CD4-positive, alpha-beta memory T cell (primary cell): ENCODE measurements at places on chromosomes 12 and 14.

- DNase-seq = no peak
These were observed 30.6 kb downstream of the NGB start for GRCh38 chr14:77240336-77240915.

- no peak for DNase-seq
These were observed 128.0 kb downstream of the ATP23 start for GRCh38 chr12:58069268-58069963.

- DNase-seq = no peak
These were observed 128.0 kb downstream of the RFLNA start for GRCh38 chr12:124422570-124423523.

DNA sequence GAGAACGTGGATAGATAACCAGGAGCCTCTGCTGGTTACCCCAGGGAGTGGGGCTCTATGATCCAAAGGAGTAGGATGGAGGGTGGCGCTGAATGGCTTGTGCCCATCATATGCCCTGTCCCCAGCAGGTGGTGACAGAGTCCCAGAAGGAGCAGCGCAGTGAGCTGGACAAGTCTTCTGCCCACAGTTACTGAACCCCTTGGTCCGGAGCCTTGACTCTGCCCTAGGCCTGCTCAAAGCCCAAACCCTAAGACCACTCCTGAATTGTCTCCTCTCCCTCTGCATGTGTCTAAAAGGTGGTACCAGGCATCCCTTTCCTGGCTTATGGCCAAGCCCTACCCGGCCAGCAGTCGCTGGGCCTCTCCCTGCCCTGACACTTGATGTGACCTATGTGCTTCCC is 3.2 kb downstream of the PRPH start:
- DNase-seq = no peak

DNA sequence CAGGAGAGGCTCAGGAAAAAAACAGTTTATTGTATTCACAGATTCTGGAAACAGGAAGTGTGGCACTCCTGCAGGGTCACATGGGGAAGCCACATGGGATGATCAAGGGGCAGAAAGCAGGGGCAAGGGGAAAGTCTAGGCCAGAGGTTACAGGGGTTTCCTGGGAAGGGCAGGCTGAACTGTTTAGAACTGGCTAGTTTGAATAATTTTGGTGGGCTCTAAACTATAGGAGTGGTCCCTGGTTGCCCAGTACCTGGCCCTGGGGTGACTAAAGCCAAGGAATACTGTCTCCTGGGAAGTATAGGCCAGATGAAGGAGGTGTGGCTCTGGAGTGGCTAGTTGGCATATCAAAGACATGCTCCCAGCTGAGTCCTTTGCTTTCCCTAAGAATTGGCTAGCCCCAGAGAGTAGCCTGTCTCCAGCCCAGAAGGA is 169.2 kb downstream of the SLC41A2 start:
- DNase-seq = no peak

GRCh38 chr14:105153331-105153731 is 15.2 kb downstream of the JAG2 start:
- DNase-seq = no peak

- peak; percentile 42 for DNase-seq
These were observed 1.1 kb downstream of the ATN1 start for GRCh38 chr12:6928703-6929407.
